Upper lobe of left lung (tissue), 6 donors: ENCODE measurements at places on chromosomes 11 and 22.

GRCh38 chr11:84142411-84142810 is 856.2 kb upstream of the CCDC90B start:
- no peak for DNase-seq

GRCh38 chr22:40175611-40176244 is 2.0 kb upstream of the TNRC6B start:
- no peak for DNase-seq

GRCh38 chr22:24086310-24086709 is 75.2 kb downstream of the CABIN1 start:
- no peak for DNase-seq

- DNase-seq, result no peak
Observed at GRCh38 chr11:46285594-46286033, 8.2 kb downstream of the CREB3L1 start.

DNA sequence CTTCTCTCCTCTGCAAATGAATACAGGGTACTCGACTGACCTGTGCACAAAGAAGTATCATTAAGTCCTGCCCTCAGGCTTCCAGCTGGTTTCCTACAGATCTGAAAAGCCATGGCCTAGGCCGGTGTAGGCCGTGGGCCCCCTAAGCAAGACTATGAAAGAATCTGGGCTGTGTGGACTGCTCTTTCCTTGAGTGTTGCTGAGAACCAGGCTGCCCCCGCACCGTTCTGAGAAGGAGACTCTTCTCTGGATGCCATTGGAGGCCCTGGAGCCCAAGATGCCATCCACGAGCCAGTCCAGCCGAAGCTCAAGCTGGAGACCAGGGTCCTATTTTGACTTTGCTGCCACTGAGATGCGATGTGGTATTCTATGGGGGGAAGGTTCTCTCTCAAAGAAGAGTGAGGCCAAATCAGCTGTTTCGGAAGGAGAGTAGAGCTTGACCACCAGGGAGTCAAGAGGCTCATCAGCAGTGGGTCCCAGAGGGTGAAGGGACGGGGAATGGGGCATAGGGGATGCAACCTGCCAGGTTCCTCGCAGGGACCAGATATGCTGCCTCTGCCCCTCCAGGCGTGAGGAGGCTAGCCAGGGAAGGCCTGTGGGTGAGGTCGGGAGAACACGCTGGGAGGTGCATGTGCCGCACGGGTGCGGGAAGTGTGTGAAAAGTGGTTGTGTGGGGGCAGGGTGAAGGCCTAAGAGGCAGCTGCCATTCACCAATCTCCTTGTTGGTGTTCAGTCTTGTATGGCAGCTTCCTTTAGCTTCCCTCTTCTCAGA is 96.4 kb upstream of the B3GAT1 start:
- no peak for DNase-seq

DNA sequence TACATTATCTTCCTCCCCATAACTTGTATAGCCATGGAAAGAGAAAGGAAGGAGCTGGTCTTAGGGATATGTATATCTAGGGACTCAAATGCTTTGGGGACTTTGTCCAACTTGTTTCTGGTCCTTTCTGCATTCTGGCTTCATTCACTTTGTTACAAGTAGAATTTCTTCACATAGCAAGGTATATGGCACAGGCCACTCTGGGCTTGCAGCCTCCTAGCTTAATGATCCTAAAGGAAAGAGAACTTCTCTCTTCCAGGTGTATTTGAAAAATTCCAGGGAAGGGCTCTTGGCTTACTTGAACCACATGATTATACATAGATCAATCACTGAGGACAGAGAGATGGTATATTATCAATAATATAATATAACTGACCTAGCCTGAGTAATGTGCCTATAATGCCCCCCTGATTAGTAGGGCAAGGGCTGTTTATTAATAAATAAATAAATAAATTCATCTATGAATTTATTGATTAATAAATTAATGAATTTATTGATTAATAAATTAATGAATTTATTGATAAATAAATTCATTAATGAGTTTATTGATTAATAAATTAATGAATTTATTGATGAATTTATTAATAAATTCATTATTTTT is 48.2 kb upstream of the CEP295 start:
- DNase-seq, result no peak

GRCh38 chr22:30712094-30712493 is 17.4 kb downstream of the OSBP2 start:
- no peak for DNase-seq

GRCh38 chr11:14619603-14620531 is 23.7 kb upstream of the PDE3B start:
- no peak for DNase-seq

- no peak for DNase-seq
Observed at GRCh38 chr11:73281796-73282660, 9.9 kb downstream of the P2RY6 start.

DNA sequence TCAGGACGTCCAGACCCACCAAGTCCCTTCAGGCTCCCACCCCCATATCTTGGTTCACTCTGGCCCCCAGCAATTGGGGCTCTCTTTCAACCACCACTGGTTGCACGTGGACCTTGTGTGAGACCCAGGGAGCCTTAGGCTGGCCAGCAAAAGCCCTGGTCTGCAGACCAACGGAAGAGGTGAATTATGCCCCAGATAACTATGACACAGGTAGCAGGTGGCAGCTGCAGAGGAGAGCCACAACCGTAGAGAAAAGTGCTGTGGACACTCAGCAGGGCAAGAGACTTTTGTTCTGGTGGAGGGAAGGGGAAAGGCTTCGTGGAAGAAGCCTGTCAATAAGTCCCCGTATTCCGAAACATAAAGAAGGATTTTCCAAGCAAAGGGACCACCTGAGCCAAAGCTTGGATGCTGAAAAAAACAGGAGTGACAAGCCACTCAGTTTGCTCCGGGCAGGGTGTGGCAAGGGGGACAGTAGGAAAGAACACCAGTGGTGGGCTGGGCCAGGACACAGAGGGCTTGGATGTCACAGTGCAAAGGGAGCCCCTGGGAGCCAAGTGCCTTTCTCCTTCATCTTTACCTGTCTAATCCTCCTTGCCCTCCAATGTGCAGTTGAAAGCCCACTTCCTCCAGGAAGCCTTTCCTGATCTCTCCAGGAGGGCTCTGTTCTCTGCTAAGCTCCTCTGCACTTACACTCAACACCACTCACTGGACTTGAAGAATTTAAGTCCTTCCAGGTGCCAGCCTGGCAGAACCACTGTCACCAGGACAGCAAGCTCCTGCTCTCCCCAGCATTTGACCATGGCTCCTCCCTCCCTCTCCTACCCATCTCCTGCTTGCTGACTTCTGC is 264.7 kb downstream of the BUD13 start:
- DNase-seq, result no peak
